ENCODE measurements at places on chromosomes 7 and 10.

- DNase-seq = no peak
Observed at GRCh38 chr7:55303220-55303619, 61.9 kb upstream of the LANCL2 start.

DNA sequence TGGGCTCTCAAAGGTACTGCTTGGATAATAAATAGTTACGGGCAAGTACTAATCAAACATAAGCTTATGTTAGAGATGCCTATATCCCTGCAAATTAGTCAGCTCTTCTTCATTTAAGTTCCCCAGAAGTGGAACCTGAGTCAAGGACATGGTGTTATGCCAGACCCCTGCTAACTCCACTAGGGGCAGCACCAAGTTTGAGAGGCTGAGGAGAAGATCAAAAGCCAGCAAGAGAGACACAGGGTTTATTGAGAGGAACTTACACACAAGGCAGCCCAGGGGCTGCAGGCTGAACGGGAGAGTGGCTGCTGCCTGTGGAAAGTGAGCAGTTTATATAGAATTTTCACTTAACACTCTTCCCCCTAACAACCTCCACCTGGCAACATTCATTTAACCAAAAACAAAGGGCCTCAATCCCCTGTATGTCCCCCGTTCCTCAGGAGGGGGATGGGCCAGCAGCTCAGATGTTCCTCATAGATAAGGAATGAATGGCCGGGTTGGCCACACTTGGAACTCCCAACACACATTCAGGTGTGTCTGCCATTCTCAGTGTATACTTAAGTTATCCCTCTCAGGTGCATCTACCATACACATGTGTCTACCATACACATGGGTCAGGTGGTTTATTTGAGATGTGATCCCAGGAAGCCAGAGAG, 62.6 kb upstream of the GHITM start:
- no peak for DNase-seq

- DNase-seq = no peak
Observed at GRCh38 chr10:71081229-71081560, 131.2 kb upstream of the UNC5B start.

- no peak for DNase-seq
Observed at GRCh38 chr10:124429576-124429975, 10.9 kb upstream of the OAT start.

- DNase-seq = no peak
Observed at GRCh38 chr7:87852306-87852705, 23.9 kb downstream of the SLC25A40 start.

- no peak for DNase-seq
Observed at GRCh38 chr7:124033095-124033806, 384 bp upstream of the TMEM229A start.

DNA sequence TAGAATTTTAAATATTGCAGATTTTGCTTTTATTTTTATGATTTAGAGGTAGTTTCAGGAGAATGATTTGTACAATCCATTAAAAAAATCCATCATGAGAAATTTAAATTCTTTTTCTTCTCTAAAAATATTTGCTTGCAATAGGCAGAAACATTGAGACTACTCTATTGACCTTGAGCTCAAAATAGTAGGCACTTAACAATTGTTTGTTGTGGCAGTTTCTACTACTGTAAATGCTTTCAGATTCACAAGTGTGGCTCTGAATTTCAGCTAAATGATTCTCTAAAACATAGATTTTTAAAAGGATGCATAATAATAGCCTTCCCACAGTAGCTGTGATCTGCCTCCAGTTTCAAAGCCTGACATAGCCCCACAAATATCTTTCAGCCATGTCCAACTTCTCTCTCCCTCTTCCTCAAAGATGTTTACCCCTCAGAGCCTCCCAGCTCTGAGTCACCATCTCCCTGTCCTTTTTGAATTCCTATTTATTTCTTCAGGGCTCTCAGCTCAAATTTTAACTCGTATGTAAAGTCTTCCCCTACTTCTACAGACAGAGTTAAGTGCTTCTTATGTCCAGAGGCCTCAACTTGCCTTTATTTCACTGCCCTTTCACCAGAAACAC, 160.5 kb downstream of the AOAH start:
- DNase-seq = no peak

GRCh38 chr10:59361663-59362143, 646 bp downstream of the FAM13C start:
- DNase-seq = no peak

- DNase-seq = no peak
Observed at GRCh38 chr10:115996031-115996430, 277.0 kb downstream of the GFRA1 start.

- no peak for DNase-seq
Observed at GRCh38 chr10:69338133-69338456, 59.8 kb downstream of the HK1 start.

- no peak for DNase-seq
Observed at GRCh38 chr7:66824041-66824440, 83.5 kb downstream of the RABGEF1 start.
